ENCODE measurements at places on chromosomes 1 and 21. TPM values are rescaled to one million over a fixed set of nuclear protein-coding genes. Genes with fewer than 3 reads are reported as not detected.

- DNase-seq, result no peak
Observed at GRCh38 chr1:193083365-193084088, 21.7 kb downstream of the GLRX2 start.

DNA sequence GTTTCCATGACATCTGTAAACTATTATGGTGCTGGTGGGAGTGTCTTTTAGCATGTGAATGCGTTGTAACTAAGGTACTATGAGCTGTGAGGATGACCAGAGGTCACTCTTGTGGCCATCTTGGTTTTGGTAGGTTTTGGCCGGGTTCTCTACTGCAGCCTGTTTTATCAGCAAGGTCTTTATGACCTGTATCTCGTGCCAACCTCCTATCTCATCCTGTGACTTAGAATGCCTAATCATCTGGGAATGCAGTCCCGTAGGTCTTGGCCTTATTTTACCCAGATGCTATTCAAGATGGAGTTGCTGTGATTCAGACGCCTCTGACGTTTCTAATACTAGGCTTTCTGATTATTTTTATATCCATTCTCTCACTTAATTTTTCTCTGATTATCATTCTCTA is 9.4 kb downstream of the NCAM2 start:
- DNase-seq, result no peak

DNA sequence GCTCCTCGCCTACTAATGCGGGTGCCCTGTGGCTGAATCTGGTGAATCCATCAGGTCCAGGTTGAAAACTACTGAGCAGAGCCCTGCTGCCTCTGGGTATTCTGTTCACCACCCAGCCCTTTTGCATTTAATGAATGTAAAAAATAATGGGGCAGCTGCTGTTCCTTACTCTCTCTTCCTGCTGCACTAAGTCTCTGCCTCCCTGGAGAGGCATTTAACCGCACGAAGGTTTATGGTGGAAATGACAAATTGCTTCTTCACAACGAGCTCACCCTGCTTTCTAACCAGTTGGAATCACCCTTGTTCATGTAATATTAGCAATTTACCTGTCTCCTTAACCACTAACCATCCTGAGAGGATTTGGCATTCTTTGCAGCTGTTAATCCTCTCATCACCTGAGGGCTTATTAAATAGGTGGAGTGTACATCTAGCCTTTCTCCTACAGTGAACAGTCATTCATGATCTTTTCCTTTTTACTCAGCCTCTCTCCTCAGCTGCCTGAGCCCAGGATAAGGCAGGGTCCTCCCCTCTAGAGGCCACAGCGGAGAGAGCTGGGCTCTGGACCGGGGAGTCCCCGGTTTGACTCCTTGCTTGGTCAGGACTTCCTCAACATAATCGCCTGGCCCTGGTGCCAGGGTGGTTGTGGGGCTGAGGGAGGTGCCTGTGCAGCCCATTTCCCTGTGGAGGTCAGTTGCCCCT is 97.6 kb downstream of the NOS1AP start:
- DNase-seq, result no peak

DNA sequence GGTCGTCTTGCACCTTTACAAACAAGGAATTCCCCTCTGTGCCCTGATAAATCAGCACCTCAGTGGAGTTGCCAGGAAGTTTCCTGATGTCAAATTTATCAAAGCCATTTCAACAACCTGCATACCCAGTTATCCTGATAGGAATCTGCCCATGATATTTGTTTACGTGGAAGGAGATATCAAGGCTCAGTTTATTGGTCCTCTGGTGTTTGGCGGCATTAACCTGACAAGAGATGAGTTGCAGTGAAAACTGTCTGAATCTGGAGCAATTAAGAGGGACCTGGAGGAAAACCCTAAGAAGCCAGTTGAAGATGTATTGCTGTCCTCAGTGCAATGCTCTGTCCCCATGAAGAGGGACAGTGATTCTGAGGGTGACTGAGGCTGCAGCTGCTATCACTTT is 38.3 kb downstream of the ZFYVE9 start:
- no peak for DNase-seq

DNA sequence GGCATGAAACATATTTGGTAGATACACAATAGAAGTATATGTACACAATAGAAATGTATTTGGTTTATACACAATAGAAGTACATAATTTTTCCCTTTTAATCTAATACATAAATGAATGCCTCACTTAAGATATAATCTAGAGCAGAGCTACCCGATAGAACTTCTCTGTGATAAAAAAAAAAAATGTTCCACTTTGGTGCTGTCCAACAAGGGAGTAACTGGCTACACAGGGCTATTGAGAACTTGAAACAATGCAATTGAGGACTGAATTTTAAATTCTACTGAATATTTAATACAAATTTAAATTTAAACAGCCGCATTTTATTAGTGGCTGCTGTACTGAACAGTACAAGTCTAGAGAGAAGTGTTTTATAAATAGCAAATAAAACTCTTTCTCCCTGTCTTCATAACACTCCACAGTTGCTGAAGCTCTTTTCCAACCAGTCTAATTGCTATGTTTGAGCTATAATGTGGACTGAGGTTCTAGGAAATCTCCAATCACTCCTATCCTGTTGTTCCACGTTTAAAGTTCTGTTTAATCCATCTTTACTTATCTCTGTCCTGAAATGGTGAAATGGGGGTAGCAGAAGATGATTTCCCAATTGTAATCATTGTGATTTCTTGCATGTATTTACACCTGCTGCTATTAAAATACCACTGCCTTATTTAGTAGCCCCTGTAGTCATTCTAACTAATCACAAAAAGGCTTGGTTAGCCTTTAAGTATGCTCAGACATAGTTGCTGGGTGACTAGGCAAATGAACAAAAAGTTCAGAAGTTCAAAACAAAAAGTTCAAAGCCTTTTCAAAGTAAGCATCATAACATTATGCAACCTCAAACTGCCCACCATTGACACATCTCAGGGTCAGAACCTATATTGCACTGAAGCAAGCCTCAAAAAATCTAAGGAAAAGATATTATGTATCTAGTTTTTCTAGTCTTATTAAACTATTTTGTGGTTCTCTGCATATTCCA is 192.3 kb upstream of the C1orf87 start:
- DNase-seq, result no peak

DNA sequence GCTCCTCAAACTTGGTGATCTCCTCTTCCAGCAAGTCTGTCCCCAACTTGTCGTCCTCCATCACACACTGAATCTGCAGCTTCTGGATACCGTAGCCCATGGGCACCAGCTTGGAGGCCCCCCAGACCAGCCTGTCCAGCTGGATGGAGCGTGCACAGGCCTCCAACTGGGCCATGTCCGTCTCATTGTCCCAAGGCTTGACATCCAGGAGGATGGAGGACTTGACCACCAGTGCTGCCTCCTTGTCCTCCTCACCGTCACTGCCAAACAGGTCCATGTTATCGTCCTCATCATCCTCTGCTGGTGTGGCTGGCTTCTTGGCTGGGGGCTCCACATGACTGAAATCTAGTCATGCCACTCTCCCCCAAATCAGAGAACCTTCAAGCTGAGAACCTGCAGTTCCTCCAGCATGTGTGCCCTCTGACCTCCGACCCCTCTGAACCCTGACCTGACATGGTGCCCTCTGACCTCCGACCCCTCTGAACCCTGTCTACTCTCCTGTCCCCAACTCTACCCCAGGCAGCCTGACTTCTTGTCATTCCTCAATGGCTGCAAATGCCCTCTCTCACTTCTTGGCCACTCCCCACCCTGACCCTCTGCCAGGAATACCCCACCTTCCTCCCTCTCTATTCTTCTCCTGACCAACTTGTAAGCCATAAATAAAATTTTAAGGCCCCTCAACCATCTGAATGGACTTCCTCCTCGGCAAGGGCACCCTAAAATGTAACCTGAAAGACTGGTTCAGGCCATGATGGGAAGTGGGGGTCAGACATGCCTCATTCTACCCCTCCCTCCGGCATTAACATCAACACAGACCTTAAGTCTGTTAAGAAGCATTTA is 275.7 kb upstream of the C1orf174 start:
- no peak for DNase-seq

MAP3K7CL gene
- total RNA-seq, result 2.3 TPM

- no peak for DNase-seq
Observed at GRCh38 chr1:78281580-78281979, 209.2 kb upstream of the PTGFR start.

RAP1GAP gene
- 0.31 TPM for total RNA-seq

DNA sequence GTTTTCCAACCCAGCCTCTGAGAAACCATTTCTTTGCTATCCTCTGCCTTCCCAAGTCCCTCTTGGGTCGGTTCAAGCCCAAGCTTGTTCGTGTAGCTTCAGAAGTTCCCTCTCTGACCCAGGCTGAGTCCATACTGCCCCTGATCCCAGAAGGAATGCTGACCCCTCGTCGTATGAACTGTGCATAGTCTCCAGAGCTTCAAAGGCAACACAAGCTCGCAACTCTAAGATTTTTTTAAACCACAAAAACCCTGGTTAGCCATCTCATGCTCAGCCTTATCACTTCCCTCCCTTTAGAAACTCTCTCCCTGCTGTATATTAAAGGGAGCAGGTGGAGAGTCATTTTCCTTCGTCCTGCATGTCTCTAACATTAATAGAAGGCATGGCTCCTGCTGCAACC is 23.8 kb downstream of the EIF2D start:
- DNase-seq, result no peak

TMEM240 gene
- total RNA-seq, result 1.0 TPM

DNA sequence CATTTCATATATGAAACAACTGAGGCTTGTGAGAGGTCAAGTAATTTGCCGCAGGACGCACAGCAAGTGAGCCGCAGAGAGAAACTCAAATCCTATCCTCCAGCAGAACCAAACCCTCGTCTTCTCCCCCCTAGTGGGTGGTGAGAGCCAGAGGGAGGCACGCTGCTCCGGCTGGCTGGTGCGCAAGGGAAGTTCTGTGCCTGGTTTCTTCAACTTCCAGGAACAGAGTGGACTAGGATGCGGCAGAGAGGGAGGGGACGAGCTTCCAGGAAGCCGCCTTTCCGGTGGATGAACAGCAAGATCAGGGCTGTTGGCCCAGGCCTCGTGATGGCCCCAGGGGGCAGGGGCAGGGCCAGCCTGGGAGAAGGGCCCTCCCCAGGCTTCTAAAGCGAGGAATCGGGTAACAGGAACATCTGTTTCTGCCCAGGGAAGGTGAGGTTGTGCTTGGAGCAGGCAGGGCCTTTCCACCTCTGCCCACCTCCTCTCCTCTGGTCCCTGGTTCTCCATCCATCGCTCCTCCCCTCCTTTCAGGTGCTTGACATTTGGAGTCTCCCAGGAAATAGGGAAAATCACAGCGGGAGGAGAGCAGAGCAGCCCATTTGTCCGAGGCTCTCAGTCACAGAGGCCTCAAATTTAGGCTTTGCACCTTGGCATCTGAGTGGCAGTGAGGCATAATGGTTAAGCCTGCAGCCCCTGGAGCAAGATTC is 16.8 kb upstream of the PDIK1L start:
- DNase-seq, result no peak

DNA sequence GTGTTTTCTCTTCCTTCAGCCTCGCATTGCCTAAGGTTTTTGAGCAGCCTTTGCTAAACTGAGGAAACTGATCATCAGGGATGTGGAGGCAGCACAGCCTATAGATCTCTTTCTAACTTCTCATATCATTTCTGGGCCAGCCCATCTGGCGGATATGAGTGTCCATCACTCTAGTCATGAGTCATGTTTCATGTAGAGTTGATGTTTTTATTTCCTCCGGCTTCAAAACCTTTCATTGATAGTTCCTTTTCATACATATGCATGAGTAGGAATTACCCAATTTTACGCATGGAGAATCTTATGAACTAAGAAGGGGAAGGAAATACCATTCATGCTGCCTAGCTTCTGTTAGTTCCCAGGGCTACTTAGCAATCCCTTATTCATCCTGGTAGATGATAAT is 66.3 kb downstream of the SPATA46 start:
- no peak for DNase-seq

DNA sequence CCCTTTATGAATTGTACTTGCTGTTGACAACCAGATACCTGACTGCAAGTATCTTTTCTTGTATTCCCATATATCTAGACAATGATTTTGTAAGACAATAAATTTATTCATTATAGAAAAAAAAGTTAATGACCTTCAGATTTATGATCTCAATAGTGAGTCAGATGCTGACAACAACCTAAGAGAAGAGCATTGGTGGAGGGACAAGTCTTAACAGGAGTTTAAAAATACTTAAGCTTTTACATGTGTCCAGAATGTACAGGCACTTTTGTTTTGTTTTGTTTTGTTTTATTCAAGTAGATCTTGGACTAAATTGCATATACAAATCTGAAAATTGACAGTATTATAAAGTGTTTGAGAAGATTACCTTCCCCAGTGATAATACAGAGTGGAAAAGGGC is 1544.6 kb upstream of the B3GALT2 start:
- DNase-seq, result no peak

DNA sequence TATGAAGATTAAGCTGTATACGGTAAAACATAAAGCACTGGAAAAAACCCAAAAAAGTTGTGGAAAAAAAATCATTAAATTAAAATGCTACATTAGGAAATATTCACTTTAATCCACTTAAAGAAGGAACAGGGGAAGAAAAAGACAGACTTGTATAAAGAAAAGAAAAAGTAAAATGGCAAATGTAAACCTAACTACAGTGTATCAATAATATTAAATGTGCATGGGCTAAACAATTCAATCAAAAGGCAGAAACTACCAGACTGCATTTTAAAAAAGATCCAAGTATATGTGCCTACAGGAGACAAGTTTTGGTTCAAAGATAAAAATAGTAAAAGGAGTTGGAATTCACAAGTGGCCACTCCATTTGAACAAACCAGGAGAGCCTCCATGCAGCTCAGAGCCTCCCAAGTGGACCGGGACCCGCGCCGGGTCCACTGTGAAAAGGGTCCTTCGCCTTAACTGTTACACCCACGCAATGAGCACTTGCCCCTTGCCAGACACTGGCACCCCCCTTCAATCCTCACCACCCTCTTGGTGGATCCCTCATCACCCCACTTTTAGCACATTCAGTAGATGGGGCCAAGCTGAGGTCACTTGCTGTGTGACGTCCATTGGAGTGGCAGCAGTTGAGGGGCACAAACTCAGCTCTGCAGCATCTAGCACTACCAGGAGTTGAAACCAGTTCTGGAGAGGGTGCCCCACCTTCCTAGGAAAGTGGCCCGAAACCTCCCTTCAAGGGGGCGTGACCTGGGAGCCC is 898 bp downstream of the C1orf174 start:
- DNase-seq, result no peak

Data from CD8-positive, alpha-beta T cell (primary cell).